NCI-H510A (cell line): ENCODE measurements at places on chromosomes 11 and 22.
A peak's percentile ranks its signal among the peaks of the same experiment; 100 is the strongest.

GRCh38 chr11:15970506-15971214, 385.7 kb downstream of the SOX6 start:
- DNase-seq: no peak

GRCh38 chr11:93585758-93586157, 42.6 kb upstream of the SMCO4 start:
- no peak for DNase-seq

GRCh38 chr22:46071451-46072109, 78.7 kb upstream of the PPARA start:
- peak; percentile 54 for DNase-seq

- no peak for DNase-seq
These were observed 21.1 kb upstream of the CSTF3 start for GRCh38 chr11:33182246-33182878.

- DNase-seq: no peak
These were observed 13.3 kb downstream of the LPXN start for GRCh38 chr11:58562375-58562800.

DNA sequence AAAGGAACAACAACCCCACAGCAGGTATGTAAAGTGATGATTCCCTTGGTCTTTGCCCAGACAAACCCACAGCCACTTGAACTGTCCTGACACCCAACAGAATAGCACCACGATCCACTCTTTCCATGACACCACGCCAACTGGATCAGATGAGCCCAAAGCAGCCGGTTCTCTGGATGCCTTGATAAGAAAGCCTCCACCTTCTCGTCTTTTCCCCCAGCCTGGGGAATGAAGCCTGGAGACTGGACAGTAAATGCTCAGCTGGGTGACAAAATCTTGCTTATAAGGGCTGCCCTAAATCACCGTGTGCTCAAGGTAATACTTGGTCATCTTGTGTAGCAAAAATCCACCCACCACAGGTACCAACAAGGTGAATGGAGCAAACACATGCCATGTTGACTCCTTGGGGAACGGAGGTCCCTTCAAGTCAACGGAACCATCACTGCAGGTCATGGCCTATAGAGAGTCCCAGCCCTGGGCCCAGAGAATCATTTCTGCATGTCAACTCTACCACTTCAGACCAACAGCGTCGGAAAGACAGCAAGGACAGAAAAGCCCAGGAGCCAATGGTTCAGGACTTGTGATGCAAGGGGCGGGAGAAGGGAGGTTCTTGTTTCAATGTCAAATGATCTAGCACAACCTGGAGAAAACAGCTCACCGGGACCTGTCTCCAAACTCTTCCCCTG, 2.2 kb upstream of the MYO18B start:
- DNase-seq: no peak

GRCh38 chr11:123525097-123525496, 95.0 kb downstream of the GRAMD1B start:
- DNase-seq: no peak

DNA sequence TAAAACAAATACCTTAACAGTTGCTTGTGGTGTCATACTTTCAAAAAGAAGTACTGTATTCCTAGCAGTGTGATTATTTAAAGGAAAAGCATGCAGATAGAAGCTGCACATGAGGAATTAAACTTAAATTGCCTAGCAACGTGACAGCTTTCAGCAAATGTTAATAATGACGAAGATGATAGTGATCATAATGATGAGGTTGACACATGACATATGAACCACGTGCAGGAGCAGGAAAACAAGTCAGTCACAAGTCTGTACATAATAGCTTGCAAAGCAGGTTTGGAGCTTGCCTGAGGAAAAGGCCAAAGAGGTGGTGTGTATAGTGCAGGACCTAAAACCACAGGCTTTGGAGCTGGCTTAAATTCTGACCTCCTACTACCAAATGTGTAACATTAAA, 30.6 kb upstream of the PIK3C2A start:
- no peak for DNase-seq

- no peak for DNase-seq
These were observed 10.9 kb downstream of the LINC01488 start for GRCh38 chr11:69492201-69492991.

DNA sequence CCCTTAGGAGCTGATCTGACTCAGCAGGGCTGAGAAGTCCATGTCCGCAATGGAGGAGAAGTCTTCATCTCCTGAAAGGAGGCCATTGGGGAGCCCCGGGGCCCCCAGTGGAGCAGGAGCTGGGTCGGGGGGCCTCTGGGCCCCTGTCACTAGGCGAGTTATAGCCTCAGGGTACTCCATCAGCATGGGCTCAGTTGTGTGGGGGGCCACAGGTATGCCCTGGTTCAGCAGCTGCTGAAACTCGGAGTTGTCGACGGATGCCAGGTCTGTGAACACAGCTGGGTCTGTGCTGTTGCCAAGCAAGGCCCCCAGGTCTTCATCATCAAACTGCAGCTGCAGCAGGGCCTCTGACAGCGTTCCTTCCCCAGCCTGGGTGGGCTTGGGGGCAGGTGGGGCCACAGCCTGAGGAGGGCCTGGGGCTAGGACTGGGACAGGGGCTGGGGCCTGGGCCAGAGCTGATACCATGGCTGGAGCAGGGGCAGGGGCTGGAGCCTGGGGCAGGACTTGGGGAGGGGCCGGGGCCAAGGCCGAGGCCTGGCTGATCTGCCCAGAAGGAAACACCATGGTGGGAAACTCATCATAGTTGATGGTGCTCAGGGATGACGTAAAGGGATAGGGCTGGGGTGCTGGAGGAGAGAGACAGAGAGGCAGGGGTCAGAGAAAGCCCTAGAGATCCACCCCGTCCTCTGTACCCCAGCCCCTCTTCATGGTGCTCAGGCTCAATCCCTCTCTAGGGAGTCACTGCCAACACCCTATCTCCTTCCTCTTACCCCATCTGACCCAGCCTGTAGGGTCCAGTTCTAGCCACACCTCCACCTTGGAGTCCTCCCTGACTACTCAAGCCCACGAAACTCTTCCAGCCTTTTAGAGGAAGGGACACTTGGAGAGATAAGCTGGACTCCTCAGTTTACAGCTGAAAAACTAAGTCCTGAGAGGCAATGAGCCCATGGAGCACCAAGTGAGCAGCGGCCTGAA, 8.1 kb downstream of the RELA start:
- DNase-seq: no peak

GRCh38 chr22:43566021-43566420, 154.2 kb downstream of the MPPED1 start:
- DNase-seq: no peak

- no peak for DNase-seq
These were observed 90.9 kb downstream of the PAX6 start for GRCh38 chr11:31720225-31720624.

- no peak for DNase-seq
These were observed 927 bp downstream of the PRCP start for GRCh38 chr11:82899186-82899820.

DNA sequence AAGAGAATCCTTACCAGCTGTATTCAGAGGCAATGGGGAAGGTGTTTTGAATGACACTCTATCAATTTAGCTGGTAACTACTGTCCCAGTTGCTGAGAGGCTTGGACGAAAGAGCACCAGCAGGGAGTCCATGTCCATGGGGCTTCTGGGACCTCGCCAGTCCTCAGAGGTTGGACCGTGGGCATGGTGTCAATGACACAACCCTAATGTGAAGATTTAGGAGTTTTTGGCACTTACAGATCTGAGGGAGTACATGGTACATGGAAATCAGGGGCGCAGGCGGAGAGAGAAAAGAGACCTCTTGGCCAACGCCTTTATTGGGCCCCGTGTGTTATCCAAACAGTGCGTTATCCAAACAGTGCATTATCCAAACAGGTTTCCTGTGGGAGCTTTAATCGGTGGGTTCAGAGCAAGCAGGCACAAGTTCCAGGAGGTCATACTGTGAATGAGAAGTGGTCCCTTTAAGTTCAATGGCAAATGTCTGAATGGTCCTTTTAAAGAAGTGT, 169.1 kb upstream of the B3GAT1 start:
- DNase-seq: no peak
